Activated CD4-positive, alpha-beta T cell treated with anti-CD3 and anti-CD28 coated beads, Interleukin-2, amount 50 U/mL, for 48 hours (primary cell): ENCODE measurements at places on chromosomes 5 and 9.
A peak's percentile ranks its signal among the peaks of the same experiment; 100 is the strongest.

- DNase-seq = no peak
Measured at GRCh38 chr5:129125819-129126218, 31.3 kb downstream of the ISOC1 start.

DNA sequence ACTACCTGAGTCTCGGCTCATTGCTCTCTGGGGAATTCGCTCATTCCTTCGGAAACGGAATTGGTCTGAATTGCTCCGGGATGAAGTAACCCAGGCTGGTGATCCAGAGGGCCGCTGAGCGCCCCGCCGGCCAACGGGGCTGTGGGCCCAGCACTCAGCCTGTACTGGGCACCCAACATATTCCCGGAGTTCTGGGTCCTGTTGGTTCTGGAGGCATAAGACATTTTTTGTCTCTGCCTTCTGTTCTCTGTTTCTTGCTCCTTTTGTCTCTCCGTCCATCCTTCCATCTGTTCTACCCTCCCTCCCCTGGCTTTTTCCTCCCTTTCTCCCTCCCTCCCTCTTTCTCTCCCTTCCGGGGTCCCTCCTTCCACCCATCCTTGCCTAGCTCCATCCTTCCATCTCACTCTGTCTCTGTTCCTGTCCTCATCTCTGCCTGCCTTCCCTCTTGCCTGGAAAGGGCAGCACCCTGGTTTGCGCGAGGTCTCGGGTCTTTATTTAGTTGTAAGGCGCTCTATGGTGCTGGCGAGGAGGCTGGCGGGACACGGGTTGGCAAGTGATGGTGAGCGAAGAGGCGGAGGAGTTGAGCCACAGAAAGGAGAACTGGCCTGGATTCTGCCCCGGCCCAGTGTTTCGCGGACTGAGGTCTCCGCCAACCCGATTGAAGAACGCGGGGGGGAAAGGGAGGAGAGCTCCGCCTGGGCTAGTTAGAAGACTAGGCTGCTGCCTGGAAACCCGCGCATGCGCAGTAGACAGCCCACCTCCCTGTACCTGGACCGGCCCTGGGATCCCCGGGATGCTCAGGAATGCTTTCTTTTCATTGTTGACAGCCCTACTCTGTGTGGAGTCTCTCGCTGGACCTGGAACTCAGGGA, 1468.0 kb downstream of the FOXD4L5 start:
- peak; percentile 71 for DNase-seq

DNA sequence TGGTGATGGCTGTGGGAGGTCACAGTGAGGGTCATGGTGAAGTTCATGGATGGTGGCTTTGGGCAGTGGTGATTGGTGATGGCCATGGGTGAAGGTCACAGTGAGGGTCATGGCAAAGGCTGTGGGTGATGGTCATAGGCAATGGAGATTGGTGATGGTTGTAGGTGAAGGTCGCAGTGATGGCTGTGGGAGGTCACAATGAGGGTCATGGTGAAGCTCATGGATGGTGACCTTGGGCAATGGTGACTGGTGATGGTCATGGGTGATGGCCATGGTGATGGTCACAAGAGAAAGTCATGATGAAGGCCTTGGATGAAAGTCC, 115.6 kb upstream of the IRX4 start:
- no peak for DNase-seq

DNA sequence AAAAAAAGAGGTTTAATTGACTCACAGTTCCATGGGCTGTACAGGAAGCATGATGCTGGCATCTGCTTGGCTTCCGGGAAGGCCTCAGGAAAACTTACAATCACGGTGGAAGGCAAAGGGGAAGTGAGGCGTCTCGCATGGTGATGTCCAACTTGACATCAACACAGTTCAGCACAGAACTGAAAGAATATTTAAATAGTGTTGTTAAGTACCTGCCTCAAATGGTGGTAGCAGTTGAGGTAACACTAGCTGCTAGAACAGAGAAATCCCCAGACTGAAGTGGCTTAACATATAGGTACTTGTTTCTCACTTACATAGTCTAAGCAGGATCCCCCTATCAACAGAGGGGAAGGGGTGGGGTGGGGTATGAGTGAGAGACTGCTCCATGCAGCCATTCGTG, 141.6 kb downstream of the DROSHA start:
- DNase-seq = no peak

DNA sequence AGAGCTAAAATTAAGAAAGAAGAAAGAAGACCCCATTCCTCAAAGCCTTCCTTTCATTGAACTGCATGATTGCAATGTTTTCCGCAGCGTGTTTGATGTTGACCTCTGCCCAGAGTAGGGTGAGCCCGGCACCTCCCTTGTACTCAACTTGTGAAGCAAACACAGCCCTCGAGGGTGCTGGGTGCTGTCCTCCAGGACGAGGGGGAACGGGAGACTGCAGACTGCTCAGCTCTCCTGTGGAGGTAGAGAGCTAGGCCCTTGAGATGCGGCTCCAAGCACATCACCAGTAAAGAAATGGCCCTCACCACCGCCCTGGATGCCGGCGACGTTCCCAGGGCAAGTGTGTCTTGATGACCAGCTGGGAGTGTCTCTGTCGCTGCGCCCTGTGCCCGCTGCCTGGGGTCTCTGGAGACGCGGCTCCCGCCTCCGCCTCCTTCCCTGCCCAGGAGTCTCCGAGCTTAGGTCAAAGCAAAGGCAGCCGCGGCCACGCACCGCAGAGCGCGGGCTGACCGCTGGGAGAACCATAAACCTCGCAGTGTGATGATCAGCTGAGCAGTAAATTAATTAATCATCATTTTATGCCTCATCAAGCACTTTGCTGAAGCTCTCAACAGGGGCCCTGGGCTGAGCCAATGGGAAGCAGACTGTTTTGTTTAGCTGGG, 108.7 kb downstream of the IRX2 start:
- DNase-seq = no peak

DNA sequence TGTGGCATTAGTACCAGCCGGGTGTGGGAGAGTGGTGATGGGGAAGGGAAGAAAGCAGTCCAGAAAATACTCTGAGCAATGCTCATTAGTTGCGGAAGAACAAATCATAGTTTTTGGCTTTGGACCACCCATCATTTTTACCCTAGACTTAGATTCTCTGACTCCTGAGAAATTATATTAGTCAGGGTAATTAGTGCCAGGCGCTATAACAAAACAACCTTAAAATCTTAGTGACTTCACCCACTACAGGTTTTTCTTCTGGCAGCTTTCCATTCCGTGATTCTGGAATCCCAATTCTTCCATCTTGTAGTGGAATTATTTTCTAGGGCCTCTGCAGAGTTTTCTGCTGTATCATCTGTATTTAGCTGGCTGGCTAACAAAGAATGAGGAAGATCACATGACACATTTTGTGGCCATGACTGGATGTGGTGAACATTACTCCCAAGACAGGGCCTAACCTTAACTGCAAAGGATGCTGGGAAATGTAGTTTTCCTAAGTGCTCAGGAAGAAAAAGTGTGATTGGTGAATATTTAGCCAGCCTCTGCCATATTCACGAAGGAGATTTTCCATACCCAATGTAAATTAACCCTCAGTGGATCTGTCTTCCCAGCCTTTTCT, 373.0 kb upstream of the MEF2C start:
- no peak for DNase-seq

GRCh38 chr5:17157916-17158529, 59.4 kb upstream of the BASP1 start:
- DNase-seq = no peak

DNA sequence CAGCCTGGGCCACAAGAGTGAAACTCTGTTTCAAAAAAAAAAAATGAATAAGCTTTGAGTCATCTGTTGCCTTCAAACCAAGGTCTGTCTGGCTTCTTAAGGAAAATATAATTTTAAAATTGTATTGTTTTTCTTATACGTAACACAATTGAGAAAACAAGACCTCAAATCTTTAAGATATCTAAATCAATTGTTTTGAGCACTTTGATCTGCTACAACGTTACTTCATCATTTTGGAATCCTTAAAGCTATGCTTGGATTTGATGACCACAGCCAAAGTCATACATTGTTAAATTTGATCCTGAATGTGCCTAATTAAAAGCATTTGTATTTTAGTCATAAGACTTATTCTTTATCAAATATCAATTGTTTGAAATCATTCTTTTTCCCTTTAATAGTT, 37.7 kb upstream of the VCAN start:
- DNase-seq = no peak
